ENCODE measurements at places on chromosomes 7 and 10.

GRCh38 chr7:82318786-82319185 is 124.8 kb downstream of the CACNA2D1 start:
- DNase-seq = no peak

DNA sequence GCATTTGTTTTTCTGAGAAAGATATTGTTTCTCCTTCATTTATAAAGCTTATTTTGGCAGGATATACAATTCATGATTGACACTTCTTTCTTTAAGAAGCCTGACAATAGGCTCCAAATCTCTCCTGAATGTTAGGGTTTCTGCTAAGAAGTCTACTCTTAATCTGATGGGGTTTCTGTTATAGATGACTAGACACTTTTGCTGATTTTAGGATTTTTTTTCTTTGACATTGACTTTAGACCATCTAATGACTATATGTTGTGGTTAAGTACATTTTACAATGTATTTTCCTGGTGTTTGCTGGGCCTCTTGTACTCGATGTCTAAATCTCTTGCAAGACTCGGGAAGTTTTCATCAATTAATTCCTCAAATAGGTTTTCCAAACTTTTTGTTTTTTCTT is 321.8 kb upstream of the SMIM30 start:
- no peak for DNase-seq

DNA sequence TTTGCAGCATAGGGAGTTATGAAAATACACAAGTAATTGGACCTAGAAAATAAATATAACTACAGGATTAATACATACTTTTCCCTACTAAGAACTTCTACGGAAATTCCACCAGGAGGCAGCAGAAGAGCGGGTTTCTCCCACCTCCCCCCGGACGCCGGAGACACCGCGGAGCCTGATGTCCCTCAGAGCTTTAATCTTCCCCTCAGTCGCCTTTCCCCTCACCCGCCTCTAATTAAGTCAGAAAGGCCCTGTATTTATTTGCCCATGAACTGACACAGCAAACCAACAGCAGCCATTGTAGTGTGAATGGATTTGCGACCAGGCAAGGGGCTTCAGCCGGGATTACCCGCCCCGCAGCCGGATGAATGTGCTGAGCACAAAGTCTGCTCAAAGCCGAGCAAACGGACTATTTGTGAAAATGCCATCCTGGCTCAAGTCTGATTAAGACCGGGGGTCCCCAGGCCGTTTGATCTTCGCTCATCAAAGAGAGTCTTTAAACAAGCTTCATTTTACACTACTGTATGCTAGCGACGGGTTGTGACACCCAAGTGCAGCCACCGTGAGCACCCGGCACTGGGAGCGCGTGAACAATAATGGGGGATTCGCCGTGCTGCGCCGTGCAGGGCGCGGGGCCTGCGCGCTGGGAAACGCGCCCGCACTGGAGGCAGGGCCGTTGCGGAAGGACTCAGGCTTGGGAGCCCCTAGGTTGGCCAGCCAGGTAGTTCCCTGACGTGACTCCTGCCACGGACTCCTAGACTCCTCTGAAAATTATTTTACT is 5.6 kb upstream of the DKK1 start:
- no peak for DNase-seq

GRCh38 chr7:95716357-95717122 is 55.8 kb upstream of the DYNC1I1 start:
- no peak for DNase-seq

DNA sequence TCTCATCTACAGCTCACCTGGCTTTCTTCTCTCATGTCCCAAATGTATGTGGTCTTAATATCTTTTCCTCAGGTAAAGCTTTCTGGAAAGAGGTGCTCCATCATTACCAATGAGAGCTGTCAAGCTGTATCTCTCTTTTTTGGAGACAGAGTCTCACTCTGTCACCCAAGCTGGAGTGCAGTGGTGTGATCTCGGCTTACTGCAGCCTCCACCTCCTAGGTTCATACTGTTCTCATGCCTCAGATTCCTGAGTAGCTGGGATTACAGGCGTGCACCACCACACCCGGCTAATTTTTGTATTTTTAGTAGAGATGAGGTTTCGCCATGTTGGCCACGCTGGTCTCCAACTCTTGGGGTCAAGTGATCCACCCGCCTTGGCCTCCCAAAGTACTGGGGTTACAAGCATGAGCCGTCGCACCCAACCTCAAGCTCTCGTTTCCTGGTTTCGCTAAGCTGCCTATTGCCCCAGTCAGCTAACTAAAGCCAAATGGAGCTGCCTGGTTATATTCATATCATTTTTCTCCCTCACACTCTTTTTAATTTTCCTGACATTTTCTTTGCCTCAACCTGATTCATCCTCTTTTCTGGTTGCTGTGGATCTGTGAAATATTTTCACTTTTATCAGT is 60.5 kb downstream of the SUFU start:
- no peak for DNase-seq

DNA sequence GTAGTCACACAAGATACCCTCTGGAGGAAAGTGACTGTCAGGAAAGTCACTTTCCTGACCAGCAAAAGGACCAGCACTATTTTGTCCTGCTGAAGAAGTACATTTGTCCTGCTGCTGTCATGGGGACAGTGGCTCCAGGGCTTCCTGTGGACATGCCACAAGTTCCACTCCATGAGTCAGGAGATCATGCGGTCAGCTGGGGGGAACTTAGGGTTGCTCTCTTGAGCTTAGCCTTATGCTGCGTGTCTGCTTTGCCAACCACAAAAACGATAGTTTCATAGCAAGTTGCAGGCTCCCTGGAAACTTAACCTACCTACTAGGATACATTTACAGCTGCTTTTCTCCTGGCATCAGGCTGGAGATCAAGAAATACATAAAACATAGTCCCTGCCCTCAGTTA is 19.8 kb upstream of the ALOX5 start:
- no peak for DNase-seq

DNA sequence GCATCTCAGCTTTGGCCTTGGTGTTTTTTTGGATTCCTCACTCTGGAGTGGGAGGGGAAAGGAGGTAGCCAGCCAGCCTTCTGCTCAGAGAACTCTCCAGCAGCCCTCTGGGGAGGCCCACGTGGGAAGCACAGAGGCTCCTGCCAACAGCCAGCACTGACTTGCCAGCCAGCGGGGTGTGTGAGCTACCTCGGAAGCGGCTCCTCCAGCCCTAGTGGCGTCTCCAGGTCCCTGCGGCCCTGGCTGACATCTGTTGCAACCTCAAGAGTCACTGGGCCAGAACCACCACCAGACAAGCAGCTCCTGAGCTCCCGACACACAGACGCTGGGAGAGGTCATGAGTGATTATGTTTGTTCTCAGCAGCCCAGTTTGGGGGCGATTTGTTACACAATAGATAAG is 180.2 kb upstream of the FZD8 start:
- no peak for DNase-seq

- no peak for DNase-seq
These were observed 35.0 kb downstream of the TAS2R41 start for GRCh38 chr7:143512488-143513340.

DNA sequence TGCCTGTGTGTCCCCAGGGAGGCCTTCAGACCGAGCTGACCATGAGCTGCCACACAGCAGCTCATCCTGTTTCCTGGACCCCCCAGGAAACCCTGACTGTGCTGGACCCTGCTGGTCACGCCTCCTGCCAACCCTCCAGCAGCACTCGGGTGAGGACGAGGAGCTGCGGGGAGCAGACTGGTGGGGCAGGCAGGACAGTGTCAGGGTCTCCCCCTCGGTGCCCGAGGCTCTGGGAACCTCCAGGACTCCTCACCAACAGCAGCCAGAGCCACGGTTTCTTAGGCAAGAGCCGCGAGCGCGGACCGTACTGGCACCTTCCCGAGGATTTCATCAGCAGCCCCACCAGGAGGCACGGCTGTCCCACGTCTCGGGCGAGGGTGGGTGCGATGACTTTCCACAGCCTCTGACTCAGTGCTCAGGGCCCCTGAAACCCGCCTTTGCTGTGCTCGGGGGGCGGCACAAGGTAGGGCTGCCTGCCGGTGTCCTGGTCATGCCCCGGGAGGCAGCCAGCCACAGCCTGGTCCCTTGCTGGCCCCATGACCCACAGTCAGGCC is 186.9 kb downstream of the ELFN1 start:
- no peak for DNase-seq

GRCh38 chr7:76423666-76424412 is 911 bp upstream of the ZP3 start:
- DNase-seq = no peak

GRCh38 chr10:25384618-25385017 is 209.8 kb downstream of the GPR158 start:
- no peak for DNase-seq
